ENCODE measurements at places on chromosomes 5 and 9.

- DNase-seq, result peak; percentile 57
Measured at GRCh38 chr5:59039296-59040023, 456.6 kb downstream of the RAB3C start.

GRCh38 chr5:35819668-35820067, 37.0 kb upstream of the IL7R start:
- no peak for DNase-seq

DNA sequence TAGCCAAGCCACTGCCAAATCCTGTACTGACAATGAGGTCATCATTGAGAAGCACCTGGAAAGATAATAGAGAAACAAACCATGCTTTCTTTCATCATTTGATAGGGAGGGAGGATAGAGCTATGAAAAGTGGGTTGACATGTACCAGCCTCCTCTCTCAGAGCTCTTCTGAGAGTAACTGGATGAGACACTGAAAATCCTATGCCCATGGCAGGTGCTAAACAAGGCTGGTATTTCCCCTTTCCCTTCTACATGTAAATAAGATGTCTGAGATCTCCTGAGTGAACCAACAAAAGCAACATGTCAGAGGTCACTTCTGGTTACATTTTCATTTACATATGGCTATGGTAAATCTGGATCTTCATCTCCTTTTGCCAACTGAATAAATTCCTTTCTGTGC, 45.3 kb upstream of the TRAF1 start:
- no peak for DNase-seq

- DNase-seq, result no peak
Measured at GRCh38 chr9:27059907-27060306, 49.1 kb upstream of the TEK start.

GRCh38 chr5:90096415-90097081, 313.0 kb downstream of the CETN3 start:
- peak; percentile 65 for DNase-seq

GRCh38 chr9:92333282-92333634, 7.5 kb downstream of the CENPP start:
- no peak for DNase-seq

DNA sequence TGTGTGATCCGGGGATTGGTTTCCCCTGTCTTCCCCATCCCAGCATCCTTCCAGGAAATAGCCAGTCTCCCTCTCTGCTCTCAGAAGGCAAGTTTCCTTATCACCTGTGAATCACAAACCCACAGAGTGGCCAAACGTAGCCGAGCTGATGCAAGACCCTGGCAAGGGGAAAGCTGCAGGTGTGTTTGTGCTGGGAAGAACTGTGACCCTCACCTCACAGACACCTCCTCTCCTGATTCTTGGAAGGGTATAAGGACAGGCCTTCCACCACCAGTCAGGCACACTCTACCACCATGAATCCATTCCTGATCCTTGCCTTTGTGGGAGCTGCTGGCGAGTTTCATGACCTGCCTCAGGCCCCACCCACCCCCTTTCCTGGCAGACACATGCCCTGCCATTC, at the start of gene PRSS3:
Gene PRSS3, plus strand, starts transcription at position 281 of the 400 bp plus-strand sequence. Its CDS starts 13 bp downstream, at position 294.
- DNase-seq, result no peak

GRCh38 chr5:33679791-33680190, 212.0 kb downstream of the ADAMTS12 start:
- peak; percentile 71 for DNase-seq

DNA sequence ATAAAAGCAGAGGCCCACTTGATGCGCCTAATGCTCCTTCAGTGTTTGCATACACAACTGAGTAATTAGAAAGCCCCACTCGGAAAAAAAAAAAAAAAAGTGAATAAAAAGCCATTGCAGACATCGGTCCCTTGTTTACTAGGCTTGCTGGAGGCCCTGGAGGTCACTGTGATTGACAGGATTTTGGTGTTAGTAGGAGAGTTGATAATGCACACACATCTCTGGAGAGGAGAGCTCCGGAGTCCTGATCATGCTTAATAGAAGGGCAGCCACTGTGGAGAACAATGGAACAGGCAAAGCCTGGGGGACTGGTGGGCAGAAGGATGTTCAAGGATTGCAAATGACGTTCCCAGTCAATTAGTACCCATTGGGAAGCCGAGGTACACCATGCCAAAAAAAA, 152.5 kb downstream of the EFNA5 start:
- no peak for DNase-seq

GRCh38 chr5:36305571-36306326, 4.0 kb upstream of the RANBP3L start:
- DNase-seq, result peak; percentile 20

GRCh38 chr5:169647566-169647965, 10.5 kb downstream of the DOCK2 start:
- DNase-seq, result no peak

Measured in fibroblast of skin of left quadriceps (primary cell).